ENCODE measurements at places on chromosomes 2 and 18.

- DNase-seq: no peak
These were observed 18.9 kb upstream of the ANKRD62 start for GRCh38 chr18:12074736-12075135.

GRCh38 chr2:210955591-210955990, 399.2 kb downstream of the CPS1 start:
- no peak for DNase-seq

- no peak for DNase-seq
These were observed 78.8 kb downstream of the TET3 start for GRCh38 chr2:74063486-74063885.

GRCh38 chr2:125543968-125544514, 1111.9 kb upstream of the GYPC start:
- DNase-seq: no peak

GRCh38 chr2:42926434-42927333, 134.3 kb upstream of the HAAO start:
- DNase-seq: no peak

DNA sequence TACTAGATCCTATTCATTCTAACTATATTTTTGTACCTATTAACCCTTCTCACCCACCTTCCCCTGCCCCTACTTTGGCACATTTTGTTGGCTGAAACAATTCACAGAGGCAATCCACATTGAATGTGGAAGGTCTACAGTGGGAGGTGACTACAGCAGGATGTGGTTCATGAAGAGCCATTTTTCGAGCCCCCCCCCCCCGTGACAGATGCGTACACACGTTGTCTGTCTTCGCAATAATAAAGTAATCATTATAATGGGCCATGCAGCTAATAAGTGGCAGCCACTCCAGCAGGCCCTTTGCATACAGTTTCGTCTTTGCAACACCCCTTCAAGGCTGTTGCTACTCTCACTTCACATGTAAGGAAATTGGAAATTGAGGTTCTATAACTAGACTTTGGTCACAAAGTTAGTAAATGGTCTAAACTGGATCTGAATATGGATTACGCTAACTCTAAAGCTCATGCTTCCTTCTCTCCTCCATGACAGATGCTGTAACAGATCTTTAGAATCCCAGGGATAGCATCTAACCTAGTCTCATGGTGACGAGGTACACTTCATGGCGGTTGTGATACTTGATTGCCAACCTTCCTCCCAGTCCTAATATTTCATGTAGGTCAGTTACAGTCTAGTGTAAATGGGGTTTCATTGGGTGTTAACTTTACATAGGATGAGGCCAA, 176.8 kb downstream of the MYCN start:
- DNase-seq: no peak

GRCh38 chr18:34704074-34704473, 6.0 kb upstream of the DTNA start:
- no peak for DNase-seq

GRCh38 chr2:119371111-119371510, 4.3 kb downstream of the DBI start:
- no peak for DNase-seq

GRCh38 chr18:49944663-49945062, 131.3 kb upstream of the ACAA2 start:
- no peak for DNase-seq

GRCh38 chr2:76193089-76193488, 482.4 kb upstream of the GCFC2 start:
- DNase-seq: no peak

DNA sequence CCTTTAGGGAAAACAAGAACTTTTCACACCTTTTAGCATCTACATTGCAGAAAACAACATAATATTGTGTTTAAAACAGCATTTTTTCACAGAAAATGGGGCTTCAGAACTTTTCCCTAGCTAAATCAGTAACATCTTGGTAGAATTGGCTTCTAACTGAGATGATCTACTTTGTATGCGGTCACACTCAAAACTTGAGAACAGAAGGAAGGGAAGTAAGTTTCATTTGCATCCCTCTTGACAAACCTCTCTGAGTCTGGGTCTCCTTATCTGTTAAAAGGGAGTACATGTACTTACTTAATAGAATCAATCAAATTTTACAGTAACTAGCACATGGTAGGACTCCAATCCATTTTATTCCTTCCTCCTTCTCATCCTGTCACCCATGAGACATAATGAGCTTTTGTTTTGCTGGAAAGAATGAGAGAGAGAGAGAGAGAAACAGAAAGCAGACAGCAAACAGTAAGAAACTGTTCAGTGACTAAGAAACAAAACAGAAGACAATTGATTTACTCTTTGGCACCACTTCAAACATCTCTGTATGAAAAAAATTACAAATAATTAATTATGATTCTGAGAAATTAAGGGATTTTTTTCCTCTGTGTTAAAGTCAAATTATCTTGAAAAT, 387.3 kb downstream of the SATB2 start:
- no peak for DNase-seq
